ENCODE measurements at places on chromosomes 7 and 10.

DNA sequence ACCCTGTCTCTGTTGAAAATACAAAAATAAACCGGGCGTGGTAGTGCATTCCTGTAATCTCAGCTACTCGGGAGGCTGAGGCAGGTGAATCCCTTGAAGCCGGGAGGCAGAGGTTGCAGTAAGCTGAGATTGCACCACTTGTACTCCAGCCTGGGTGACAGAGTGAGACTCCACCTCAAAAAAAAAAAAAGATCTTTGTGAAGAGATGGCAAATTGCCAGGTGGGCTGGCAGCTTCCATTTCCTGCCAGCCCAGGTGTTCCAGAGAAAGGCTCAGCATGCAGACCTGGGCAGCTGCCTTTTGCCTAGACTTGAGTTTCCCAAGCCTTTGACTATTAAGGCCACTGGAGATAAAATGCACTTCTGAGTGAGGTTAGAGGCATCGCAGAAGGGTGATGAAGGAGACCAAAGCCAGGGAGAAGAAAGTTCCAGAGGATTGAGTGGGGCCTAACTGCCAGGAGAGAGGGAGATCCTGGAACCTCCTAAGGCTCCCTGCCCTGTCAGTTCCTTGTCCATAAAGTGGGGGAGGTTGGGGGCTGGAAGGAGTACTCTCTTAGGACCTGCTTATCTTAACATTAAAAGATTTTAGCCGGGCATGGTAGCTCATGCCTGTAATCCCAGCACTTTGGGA is 10.0 kb upstream of the DDIT4 start:
- no peak for DNase-seq

DNA sequence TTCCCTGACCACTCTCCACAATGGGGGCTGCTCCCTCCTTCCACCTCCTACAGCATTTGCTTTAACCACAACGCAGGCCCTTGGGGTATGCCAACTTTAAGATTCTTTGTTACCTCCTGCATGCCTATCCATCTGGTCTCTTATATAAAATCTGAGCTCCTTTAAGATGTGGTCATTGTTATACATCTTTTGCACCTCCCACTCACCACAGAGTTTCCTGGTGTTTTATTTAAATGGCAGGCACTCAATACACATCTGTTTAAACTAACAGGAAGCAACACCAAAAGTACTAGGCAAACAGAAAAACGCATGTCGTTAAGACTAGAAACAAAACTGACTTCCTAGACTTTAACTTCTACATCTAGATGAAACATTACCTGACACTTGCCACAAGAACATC is 36.3 kb downstream of the SLC25A13 start:
- no peak for DNase-seq

- no peak for DNase-seq
Observed at GRCh38 chr10:97001183-97001991, 169.3 kb downstream of the LCOR start.

GRCh38 chr10:45811075-45811474 is 36.2 kb downstream of the AGAP4 start:
- no peak for DNase-seq

- no peak for DNase-seq
Observed at GRCh38 chr7:96794063-96794462, 84.4 kb upstream of the SEM1 start.

GRCh38 chr7:115356139-115356746 is 434.3 kb downstream of the MDFIC start:
- no peak for DNase-seq

DNA sequence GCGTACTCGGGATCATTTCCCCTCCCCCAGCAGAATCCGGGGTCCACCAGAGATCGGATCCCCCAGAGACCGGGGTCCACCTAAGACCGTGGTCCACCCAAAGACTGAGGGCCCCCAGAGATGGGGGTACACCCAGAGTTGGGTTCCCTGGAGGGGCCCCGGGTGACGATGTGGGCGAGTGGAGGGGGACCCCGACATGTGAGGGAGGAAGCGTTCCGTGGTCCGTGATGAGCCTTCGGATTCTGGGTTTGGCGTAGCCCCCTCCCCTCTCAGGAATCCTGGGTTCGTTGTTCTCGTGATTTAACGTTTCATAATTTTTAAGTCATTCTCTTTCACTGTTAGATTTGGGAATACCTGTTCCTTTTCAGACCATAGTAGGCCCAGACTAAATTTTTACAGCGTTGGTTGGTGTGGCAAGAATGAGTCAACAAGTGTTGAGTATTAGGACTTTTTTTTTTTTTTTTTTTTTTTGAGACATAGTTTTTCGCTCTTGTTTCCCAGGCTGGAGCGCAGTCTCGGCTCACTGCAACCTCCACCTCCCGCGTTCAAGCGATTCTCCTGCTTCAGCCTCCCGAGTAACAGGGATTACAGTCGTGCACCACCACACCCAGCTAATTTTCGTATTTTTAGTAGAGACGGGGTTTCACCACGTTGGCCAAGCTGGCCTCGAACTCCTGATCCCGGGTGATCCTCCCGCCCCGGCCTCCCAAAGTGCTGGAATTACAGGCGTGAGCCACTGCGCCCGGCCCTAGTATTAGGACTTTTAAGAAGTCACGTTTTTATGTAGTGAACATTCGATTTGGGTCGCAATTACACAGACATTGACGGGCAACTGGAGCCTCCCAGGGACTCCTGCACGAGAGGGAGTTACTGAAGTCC is 672 bp downstream of the GTPBP4 start:
- no peak for DNase-seq

- DNase-seq, result no peak
Observed at GRCh38 chr7:130140551-130141160, 64.5 kb downstream of the TMEM209 start.

DNA sequence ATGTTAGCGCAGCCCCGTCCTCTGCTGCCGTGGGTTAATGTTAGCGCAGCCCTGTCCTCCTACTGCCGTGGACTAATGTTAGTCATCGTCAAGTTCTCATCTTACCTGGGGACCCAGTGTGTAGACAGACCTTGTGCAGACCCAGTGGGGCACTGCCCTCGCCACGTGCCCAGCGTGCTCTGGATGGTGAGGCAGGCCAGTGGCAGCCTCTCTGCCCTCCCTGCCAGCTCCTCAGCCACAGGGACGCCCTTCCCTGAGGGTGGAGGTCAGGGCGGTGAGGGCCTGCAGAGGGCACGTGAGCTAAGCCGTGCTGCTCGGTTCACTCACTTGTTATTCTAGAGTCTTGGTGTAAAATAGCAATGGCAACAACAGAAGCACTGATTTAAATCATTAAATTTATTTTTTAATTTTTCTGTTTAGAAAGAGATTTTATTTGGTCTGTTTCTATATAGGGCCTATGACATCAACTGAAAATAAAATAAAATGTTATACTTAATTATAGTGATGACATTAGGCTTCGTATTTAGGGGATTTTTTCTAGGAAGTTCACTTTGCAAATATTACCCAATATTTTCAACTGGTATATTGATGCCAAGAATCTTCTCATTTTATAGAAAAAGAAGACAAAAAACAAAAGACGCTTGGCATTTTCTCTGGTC is 48.4 kb downstream of the NKX6-2 start:
- no peak for DNase-seq

DNA sequence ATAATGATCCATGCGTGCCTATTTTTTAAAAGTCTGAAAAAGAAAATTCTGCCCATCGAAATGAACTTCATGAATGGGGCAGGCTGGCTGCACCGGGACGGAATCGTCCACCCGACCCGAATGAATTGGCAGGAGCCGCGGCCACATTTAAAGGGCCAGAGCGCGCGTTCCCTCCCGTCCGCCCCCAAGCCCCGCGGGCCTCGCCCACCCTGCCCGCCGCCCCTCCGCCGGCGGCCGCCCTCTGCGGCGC is 319 bp upstream of the GATA3 start:
- DNase-seq, result no peak

GRCh38 chr10:13739183-13739582 is 152.4 kb downstream of the PRPF18 start:
- no peak for DNase-seq

DNA sequence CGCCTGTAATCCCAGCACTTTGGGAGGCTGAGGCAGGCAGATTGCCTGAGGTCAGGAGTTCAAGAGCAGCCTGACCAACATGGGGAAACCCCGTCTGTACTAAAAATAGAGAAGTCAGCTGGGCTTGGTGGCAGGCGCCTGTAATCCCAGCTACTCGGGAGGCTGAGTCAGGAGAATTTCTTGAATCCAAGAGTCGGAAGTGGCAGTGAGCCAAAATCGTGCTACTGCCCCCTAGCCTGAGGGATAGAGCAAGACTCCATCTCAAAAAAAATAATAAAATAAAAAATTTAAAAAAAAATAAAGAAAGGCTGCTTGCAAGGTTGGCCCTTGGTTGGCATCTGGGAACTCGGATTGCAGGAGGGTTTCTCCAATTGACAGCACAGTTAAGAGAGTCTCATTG is 221.6 kb downstream of the DGKI start:
- no peak for DNase-seq

- DNase-seq, result no peak
Observed at GRCh38 chr7:149664666-149665065, 108.7 kb downstream of the ZNF467 start.

GRCh38 chr10:117609095-117609795 is 66.7 kb downstream of the EMX2 start:
- DNase-seq, result no peak

GRCh38 chr10:3769556-3769955 is 15.5 kb downstream of the KLF6 start:
- no peak for DNase-seq

DNA sequence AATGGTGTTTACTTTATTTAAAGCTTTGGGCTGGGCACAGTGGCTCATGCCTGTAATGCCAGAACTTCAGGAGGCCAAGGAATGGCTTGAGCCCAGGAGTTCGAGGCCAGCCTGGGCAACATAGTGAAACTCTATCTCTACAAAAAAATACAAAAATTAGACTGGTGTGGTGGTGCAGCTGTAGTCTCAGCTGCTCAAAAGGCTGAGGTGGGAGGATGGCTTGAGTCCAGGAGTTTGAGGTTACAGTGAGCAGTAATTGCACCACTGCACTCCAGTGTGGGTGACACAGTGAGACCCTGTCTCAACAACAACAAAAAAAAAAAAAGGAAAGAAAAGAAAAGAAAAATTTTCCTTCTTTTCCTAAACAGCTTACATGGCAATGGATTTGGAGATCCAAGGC is 22.0 kb downstream of the SLC16A9 start:
- no peak for DNase-seq

DNA sequence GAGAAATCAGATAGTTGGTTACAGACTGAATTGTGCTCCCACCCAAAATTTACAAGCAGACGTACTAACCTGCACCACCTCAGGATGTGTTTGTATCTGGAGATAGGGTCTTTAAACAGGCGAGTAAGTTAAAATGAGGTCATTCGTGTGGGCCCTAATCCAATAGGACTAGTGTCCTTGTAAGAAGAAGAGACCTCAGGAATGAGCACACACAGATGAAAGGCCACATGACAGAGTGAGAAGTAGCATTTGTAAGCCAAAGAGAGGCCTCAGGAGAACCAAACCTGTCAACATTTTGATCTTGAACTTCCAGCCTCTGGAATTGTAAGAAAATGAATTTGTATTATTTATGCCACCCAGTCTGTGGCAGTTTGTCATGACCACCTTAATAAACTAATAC is 149.5 kb upstream of the VWC2 start:
- no peak for DNase-seq

DNA sequence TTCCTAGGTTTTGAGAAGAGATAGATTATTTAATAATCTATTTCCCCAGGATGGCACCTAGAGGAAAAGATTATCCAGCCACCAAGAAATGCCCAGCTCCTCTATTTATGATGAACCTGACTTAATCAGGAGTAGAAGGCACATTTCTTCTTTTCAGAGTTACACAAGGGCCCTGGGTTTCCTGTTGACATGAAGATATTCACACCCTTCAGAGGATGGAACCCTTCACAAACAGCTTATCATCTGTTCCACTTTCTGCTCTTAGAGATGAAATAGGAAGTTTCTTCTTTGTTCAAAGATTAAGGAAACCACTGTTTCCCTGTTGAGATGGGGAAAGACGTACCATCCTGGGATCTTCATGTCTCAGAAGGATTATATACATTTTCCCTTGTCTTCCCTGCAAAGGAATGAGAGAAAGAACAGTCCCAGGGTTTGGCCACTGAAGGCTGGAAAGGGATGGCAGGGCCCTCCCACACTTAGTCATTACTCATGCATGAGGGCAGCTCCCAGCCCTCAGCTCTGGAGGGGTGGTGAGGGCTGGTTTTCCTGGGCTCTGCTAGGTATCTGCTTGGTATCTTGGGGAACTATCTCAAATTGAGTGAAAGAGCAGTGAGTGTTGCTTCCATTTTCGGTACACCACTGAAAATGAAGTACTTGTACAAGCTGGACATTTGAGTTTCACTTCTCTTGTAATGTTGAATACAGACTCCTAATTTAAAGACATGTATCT is 64.0 kb downstream of the MTPAP start:
- DNase-seq, result no peak

GRCh38 chr7:50864694-50865093 is 82.0 kb upstream of the GRB10 start:
- DNase-seq, result no peak

DNA sequence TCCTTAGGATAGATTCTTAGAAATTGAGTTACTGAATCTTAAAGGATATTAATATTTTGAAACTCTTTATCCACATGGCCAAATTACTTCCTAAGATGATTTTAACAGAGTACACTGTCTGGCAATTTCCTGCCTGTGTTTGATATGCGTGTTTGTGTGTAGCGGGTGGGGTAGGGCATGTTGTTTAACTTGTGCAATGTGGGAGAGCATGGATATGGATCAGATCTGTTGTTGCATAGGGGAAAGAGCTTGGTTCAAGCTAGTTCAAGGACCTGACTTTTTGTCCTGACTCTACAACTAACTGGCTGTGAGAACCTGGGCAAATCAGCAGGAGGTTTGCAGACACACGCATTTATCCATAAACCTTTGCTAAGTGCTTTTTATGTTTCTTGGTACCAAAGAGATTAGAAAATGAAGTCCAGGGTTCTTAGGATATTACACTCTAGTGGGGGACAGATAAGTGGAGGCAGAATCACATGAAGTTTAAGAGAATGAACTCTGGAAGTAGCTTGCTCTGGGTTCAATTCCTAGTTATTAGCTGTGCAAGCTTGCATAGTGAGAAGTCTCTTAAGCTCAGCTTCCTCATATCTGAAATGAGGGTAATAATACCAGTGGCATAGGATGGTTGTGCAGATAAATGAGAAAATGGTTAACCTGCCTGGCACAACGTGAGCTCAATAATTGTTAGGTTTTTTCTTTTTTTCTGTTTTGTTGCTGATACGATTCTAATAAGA is 96.3 kb upstream of the PRR15 start:
- DNase-seq, result no peak

GRCh38 chr7:127114742-127115265 is 137.9 kb downstream of the GRM8 start:
- DNase-seq, result no peak

DNA sequence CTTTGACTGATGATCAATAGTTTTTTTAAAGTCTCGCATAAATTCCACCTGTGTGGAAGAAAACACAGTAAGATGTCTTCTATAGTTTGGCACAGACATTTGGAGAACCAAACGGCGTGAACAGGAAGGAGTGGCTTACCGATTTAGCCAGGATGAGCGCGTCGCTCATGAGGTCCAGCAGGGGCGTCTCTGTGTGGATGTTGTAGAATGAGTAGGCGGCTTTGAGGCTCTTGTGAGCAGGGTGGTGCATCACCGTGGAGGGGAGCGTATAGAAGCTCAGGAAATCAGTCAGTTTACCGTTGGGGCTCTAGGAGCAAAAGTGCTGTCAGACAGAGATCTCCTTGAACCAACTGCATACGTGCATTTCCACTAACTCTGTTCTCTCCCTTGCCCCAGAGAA is 15.5 kb downstream of the RPP38 start:
- no peak for DNase-seq

GRCh38 chr7:21984042-21984441 is 38.3 kb upstream of the CDCA7L start:
- no peak for DNase-seq
